Left forelimb (tissue), 1 donor: ENCODE measurements at places on chromosomes 5 and 9.

- DNase-seq = no peak
Measured at GRCh38 chr5:29218138-29218537, 1975.3 kb upstream of the CDH6 start.

GRCh38 chr9:107332883-107333282 lies 49.8 kb downstream of the RAD23B start:
- DNase-seq = no peak

- no peak for DNase-seq
Measured at GRCh38 chr5:14421851-14422250, 159.7 kb upstream of the OTULINL start.

GRCh38 chr9:127455324-127455992 lies 4.1 kb downstream of the LRSAM1 start:
- no peak for DNase-seq

- DNase-seq = no peak
Measured at GRCh38 chr5:173483160-173483559, 133.3 kb downstream of the BOD1 start.

- DNase-seq = no peak
Measured at GRCh38 chr5:58009754-58010153, 450.1 kb downstream of the PLK2 start.

DNA sequence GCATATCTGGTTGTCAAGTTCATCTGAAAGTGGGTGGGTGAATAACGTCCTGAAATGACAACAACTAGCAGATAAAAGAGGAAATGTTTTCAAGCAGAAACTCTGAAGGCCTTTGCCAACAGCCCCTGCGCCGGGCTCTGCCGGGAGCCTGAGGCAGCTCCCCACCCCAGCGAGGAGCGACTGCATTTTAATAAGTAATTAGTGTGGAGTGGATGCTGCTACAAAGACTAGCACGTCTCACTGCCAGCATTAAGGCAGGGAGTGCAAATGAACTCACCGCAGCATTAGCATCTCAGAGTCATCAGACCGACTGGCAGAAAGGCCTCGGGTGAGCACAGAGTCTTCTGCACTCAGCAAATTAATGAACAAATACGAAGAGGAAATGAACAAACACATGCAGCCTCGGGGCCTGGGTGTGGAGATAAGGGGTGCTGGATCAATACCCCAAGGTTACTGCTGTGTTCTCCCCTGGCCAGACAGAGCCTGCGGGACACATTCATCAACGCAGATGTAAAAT lies 63.8 kb downstream of the VAV2 start:
- DNase-seq = no peak

- DNase-seq = no peak
Measured at GRCh38 chr5:99076723-99077640, 148.2 kb upstream of the CHD1 start.

DNA sequence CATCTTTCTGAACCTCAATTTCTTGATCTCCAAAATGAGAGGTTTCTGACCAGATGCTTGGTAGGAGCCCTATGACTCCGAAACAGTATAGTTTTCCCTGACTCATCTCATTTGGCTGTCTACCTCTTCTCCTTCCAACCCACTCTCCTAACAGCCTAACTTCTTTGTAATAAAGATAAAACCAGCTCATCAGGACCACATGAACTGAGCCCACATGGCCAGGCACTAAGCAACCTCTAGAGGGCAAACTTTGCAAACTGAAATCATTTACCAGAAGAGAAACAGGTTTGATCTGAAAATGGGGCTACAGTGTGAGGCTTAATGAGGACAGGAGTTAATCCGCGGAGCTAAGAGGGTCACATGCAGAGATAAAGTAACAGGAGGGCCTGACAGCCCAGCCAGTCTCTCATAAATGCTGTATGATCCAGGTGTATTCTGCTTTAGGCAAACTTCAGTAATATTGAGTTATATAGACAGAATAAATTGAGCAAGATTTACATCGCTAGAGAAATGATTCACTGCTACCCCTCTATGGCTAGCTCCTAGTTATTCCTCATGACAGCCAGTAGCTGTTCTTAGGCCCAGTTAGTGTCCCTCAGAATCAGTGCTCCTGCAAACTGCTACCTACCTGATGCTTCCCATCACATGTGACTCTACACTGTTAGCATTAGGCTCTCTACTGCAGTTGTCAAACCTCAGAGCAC lies 64.6 kb downstream of the ABCA1 start:
- no peak for DNase-seq
